NCI-H2081 (cell line): ENCODE measurements at places on chromosomes 12 and 14.

- DNase-seq: no peak
Measured at GRCh38 chr14:102948698-102949061, 26.2 kb downstream of the AMN start.

DNA sequence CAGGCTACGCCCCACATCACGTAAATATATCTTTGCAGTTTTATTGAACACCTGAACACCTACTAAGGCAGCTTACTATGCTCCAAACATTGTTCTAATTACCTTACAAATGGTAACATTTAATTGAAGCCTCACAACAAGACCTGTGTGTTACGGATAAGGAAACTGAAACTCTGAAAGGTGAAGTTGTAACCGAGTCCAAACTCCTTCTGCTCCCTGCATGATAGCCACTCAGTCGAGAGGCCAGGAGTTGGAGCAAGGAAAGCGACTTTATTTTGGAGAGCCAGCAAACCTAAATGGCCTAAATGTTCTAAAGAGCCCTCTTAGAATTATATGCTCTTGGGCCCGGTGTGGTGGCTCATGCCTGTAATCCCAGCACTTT is 12.6 kb upstream of the TRPV4 start:
- no peak for DNase-seq

DNA sequence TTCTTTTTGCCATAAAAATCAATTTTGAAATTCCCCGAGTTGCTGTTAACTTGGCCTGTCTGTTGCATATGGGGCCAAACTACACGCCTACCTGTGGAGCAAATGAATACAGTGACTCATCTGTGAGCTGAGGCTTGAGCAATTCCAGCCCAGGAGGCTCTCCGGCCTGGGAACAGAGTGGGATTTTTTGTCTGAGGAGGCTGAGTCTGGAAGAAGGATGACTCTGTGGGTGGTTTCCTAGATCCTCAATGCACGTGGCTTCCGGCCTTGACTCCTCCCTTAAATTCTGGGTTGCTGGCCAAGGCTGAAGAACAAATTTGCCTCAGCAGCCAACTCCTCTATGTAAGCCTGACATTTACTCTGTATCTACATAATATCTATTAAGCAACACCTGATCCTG is 124.1 kb downstream of the SSPN start:
- DNase-seq: no peak

DNA sequence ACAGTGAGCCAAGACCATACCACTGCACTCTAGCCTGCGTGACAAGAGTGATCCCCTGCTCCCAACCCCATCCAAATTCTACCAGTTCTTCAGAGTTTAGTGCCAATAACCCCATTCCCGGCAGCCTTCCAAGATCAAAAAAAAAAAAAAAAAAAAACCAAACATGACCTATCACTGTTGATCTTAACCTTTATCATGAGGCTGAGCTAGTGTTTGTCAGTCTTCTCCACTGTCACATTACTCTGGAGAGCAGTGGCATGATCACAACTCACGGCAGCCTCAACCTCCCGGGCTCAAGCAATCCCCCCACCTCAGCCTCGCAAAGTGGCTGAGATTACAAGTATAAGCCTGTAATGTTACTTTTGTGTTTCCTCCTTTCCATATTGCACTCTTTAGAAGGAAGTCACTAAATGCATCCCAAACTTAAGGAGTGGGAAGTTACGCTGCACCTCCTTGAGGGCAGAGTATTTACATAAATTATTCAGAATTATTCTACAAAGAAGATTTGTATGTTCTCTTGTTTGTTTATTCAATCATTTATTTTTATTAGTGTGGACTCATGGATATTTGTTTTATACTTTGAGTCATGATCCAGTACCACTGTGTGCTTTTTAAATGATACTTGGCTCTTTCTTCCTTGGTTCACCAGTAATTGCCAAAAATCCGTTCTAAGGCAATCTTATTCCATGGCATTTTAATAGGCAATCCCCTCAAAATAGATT is 31.5 kb upstream of the FAM222A start:
- no peak for DNase-seq

- DNase-seq: peak; percentile 26
Measured at GRCh38 chr12:47021298-47021697, 58.1 kb upstream of the PCED1B start.

DNA sequence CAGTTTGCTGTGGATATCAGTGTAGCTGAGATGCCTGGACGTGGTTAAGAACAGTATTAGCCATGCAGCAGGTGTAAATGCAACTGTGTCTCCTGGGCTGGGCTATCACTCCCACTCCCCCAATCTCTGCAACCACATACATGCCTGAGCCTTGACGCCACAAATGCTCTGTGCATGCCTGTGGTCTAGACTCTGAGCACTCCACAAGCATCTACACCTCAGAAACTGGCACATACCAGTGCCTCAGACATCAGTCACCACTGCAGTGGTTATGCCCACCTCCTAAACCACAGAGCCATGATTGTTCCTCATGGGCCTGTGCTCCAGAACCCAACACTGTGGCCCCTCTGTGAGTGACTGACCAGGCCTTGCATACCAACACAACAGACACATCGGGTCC is 226.8 kb upstream of the ALG10 start:
- no peak for DNase-seq

DNA sequence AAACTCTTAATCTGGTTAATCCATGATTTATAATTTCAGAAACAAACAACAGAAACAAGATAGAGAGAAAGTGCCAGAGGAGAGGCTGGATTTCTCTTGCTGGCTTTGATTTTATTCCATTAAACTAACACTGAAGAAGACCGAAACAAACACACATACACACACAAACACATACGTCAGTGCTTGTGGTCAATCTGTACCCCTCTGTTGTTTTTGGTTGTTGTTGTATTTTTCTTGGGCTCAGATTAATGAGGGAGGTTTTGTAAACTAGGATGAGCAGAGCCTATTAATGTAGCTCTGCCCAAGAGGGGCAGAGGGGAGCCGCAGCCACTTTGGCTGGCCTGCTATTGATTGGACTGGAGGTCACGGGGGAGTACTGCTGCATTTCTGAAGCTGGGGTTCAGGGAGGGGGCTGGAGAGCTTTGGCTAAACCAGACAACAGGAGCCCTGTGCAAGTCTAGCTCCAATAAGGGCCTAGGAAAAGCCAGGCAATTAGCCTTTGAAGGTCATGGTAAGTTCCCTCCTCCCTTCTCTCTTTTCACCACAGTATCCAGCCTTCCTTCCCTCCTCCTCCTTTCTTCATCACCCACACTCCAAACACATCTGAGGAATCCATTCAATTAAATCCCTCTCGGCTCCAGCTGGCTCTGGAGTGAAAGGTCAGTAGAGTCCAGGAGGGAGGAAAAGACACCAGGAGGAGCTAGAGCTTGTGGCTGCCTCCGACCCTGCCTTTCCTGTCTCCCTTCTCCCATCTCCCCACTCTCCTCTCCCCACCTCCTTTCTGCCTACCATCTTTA is 344.1 kb upstream of the LMO3 start:
- no peak for DNase-seq

GRCh38 chr14:101624536-101624935 is 63.2 kb downstream of the DIO3 start:
- no peak for DNase-seq

DNA sequence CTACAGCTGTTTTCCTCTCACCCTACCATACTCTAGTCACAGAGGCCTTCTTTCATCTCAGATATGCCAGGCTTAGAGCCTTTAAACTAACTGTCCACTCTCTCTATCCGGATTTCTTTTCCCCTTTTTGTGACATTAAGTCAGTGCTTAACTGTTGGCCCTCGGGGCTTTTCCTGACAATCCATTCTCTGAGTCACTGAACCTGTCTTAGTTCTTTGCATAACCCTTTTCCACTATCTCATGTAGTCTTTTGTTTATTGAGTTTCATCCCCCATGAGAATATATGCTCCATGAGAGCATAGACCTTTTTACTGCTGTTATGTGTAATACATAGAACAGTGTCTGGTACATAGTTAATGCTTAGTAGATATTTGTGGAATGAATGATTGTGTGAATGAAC is 68.7 kb downstream of the PLEKHA5 start:
- DNase-seq: no peak

DNA sequence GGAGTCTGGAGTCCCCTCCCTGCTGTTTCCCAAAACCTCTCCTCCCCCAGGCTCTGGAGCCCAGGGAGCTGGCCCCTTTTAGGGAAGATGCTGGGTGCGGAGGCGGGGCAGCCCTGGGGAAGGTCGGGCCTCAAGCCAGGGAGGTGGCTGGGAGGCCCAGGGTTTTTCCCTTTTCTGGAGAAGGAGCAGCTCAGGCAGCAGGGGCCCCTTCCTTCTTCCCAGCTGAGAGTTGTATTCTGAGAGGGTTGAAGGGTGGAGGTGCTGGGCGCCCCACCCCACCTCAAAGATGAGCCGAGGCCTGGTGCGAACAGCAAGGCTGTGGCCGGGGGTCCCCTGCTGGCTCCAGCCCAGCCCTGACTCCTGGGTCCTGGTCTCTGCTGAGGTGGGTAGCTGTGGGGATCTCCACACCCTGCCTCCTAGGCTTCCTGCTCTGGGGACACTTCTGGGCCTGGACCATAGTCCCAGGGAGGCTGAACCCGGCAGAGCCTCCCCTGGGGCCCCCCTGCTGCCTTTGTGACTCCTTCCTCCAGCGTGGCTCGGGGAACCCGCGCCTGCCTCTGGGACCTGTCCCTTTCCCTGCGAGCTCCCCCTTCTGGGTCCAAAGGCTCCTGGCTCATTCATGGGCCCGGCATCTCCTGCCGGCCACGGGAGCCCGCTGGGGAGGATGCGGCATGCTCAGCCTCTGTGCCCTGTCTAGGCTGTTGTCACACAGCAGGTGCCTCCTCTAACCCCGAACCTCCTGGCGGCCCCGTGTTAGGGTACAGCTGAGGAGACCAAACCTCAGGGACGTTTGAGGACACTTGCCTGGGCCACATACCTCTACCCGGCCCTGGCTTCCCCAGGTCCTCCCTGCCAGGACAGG is 4.4 kb downstream of the TRMT61A start:
- DNase-seq: no peak

- DNase-seq: no peak
Measured at GRCh38 chr14:55832974-55833373, 253.0 kb downstream of the KTN1 start.

DNA sequence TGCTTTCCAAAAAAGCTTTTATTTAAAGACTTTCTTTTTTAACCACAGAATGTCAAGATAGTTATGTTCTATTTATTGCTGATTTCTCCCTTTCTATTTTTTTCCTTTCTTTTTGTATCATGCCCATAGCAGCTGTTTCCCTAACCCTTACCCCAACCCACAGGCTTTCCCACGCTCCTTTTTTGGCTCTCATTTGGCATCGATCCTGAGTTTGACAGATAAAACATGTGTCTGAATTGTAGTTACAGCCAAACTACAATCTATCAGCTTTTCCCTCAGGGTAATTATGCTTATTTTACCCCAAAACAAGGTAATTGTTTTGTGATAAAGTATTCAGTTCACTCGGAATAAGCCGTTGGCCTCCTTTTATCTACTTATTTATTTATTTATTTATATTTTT is 46.7 kb downstream of the PDE3A start:
- DNase-seq: no peak

DNA sequence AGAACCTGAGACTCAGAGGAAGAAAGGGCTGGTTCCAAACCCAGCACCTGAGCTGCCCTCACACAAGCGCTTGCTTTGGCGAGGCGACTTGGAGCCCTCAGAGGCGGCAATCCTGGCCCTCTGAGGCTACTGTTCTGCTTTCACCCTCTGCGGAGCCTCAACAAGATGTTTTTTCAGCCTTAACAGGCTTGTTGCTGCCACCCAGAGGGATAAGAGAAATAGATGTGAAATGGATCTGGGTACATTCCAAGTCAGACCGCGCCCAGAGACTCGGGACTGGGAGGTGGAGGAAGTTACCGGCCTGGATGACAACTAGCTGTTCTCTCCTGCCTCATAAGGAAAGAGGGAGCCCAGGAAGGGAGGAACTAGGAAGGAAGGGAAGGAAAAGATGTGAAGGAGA is 89.6 kb downstream of the TTC7B start:
- peak; percentile 6 for DNase-seq

GRCh38 chr12:34233618-34234017 is 211.3 kb downstream of the ALG10 start:
- no peak for DNase-seq

GRCh38 chr14:88933191-88933590 is 108.7 kb downstream of the TTC8 start:
- DNase-seq: no peak

DNA sequence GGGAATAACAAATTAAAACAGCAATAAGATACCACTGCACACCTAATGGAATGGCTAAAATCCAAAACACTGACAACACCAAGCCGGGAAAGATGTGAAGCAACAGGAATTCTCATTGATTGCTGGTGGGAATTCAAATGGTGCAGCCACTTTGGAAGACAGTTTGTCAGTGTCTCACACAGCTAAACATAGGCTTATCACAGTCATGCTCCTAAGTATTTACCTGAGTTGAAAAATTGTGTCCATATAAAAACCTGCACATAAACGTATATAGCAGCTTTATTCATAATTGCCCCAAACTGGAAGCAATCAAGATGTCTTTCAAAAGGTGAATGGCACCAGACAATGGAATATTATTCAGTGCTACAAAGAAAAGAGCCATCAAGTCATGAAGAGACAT is 21.6 kb downstream of the GNPTAB start:
- no peak for DNase-seq

- DNase-seq: no peak
Measured at GRCh38 chr12:132602572-132603239, 7.7 kb downstream of the LRCOL1 start.

DNA sequence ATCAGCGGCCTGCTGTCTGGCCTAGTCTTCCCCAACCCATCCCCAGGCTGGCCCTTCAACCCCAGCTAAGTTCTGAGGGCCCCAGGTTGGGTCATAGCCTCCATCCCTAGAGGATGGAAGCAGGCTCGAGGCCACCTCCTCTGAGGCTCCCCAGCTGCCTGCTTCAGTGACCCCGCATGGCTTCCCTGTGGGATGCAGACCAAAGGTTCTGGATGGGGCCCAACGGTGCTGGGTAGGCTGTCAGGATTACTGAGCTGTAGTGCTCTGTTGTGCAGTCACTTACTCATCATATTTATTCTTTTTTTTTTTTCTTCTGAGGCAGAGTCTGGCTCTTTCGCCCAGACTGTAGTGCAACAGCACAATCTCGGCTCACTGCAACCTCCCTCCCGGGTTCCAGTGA is 92.0 kb downstream of the IRF2BPL start:
- DNase-seq: no peak

DNA sequence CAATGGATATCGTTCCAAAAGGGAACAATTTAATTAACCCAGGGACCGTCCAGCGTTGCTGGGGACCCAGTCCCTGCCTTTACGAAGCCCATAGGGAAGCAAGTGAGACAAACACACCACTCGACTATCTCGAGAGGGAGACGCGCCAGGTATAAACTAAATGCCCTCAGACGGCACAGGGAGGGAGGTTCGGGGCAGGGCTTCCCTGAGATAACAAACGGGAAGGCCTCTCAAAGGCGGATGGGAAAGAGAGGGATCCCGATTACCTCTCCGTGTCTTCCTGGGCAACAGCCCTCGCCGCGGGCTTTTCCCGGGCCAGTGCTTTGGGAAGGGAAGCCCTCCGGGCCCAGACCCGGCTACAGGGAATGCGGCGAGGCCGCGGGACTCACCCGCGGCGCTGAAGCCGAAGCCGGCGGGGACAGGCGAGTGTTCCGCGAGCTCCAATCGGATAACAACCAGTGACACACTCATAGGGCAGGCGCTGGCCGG is 390 bp downstream of the BRAP start:
- no peak for DNase-seq
